CD4-positive, alpha-beta T cell treated with Interleukin-1 beta for 1 hour (primary cell): ENCODE measurements at places on chromosomes 7 and 10.

- DNase-seq: no peak
These were observed 26.2 kb downstream of the C10orf105 start for GRCh38 chr10:71693377-71693776.

DNA sequence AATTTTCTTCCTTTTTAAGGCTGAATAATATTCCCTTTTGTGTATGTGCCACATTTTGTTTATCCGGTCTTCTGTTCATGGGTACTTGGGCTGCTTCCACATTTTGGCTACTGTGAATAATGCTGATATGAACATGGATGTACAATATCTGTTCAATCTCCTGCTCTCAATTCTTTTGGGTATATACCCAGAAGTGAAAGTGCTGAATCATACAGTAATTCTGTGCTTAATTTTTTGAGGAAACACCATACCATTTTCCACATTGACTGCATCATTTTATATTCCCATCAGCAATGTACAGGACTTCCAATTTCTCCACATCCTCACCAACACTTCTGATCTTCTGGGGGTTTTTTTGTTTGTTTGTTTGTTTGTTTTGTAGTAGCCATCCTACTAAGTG is 135.0 kb upstream of the INHBA start:
- no peak for DNase-seq

DNA sequence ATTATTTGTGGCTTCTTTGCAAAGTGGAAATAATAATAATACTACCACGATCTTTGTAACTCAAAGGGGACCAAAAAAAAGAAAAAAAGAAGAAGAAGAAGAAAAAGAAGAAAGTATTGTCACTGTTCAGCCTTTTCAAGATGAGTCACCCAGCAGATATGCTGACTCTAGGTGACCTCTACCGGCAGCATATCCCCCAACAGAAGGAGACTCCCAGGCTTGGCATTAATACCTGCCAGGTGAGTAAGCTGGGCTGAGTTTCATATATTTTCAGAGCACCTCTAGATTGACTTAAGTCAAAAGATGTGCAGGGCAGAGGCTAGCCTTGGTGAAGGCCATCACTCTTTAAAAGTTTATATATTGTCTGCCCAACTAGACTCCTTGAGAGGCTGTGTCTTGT is 30.4 kb upstream of the GPR26 start:
- DNase-seq: no peak

DNA sequence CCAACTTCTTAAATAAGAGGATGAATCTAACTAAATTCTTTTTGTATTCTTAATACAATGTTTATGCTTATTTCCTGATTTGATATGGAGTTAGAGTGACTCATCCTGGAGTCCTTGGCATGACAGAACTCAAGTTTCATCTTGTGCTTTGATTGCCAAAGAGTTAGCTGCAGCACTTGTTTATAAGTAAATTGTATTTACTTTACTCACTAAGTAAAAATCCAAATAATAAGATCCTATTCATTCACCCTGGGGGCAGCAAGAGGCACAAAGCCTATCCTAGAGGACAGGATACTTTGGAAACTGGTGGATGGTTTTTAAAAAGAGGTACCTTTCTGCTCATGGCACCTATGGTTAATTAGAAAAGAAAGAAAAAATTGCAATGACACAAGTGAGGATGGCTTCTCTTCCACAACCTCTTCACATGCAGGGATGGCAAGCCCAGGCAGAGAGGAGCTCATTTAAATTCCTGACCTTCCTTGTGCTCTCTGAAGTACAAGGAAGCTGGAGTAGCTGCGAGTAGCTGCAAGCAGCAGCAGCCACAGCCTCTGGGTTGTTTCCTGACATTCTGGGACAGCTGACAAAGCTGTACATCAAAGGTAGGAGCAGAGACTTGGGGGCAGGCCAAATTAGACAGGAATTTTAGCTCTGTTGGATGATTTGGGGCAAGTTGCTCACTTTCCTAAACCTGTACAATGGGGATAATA is 28.5 kb upstream of the CROT start:
- DNase-seq: no peak

DNA sequence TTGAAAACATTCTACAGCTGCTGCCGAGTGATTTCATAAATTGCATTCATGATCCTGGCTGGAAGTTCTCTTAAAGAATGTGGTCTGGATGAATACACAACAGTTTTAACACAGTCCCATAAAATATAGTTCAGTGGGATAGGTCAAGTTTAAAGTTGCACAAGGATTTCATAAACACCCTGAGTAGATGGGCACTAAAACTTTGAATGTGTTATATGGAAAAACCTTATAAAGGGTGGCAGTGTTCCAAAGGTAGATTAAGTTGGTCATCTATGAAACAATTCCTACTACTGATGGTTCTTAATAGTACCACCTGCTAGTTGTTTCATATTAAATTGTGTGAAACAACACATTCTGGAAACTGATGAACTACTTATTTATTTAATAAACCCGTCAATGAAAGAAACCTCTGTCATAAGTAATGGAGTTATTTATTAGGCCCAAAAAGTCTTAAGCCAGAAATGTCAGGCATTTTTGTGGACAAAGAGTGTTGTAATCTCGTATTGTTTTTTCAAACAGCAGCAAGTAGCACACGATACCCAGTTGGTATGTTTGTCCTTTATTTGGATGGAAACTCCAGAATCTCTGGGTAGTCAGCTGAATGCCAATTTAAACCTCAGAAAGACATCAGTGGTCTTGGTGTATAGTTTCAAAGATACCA is 14.3 kb upstream of the RPA3 start:
- no peak for DNase-seq

DNA sequence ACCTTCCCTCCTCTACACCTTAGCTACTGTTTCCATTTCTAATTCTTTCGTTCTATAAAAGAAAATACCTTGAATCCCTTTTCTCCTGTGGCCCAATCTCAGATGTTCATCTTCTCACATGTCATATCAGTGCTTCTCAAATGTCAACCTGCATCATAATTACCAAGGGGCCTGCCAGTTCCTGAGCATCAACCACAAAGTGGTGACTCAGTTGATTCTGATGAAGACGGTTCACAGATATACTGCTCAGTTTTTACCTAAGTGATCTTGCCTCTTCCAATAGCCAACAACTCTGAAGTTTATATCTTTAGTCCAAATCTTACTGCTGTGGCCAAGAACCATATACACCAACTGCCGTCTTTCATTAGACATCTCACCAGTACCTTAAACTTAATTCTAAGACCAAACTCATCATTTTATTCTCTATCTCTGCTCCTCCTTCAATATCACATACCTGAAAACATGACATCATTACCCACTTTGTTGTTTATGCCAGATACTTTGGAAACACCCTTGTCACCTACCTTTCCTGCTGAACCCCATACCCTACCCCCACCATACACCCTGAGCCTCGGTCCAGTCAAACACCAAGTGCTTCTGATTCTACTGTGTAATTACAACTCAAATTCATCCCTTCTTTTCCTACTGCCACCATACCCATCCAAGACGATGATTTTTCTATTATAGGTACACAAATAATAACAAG is 115.5 kb downstream of the LMBR1 start:
- DNase-seq: no peak

DNA sequence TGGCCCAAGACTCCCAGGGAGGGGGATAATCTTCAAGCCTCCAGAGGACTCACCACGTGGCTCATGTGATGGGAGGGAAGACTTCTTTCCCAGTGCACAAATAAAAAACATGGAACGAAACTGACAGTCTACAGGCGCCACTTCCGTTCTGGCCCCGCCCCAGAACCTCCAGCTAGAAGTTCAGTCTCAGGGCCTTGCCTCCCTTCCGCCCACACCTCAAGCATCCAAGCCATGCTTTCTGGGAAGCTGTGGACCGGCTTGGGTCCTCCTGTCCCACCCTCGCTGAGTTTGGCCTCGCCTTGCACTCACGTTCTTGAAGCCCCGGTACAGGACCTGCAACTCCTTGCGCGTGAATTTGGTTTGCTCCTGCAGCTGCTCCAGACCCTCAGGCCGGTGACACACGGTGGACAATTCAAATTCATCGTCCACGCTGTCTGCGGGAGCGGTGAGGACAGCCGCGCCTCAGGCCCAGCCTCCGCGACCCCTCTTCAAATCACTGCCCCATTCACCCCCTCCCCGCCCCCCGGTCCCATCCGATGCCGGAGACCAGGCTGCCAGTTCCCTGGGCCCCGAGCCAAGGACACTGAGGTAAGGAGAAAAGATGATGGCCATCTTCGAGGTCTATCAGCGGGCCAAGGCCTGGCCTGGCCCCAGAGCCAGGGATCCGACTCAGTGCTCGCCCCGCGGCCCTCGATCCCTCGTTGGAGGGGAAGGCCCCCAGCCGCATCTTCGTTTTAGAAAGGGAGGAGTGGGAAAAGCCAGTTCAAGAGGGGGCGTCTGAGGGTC is 10.7 kb upstream of the OGA start:
- no peak for DNase-seq

GRCh38 chr7:136062625-136063325 is 85.6 kb upstream of the MTPN start:
- DNase-seq: no peak

GRCh38 chr7:158470336-158470735 is 117.3 kb downstream of the PTPRN2 start:
- DNase-seq: no peak

- no peak for DNase-seq
These were observed 27.5 kb downstream of the LAMB1 start for GRCh38 chr7:107975394-107976013.

- DNase-seq: no peak
These were observed 759.1 kb upstream of the IGFBP3 start for GRCh38 chr7:46680147-46680546.

DNA sequence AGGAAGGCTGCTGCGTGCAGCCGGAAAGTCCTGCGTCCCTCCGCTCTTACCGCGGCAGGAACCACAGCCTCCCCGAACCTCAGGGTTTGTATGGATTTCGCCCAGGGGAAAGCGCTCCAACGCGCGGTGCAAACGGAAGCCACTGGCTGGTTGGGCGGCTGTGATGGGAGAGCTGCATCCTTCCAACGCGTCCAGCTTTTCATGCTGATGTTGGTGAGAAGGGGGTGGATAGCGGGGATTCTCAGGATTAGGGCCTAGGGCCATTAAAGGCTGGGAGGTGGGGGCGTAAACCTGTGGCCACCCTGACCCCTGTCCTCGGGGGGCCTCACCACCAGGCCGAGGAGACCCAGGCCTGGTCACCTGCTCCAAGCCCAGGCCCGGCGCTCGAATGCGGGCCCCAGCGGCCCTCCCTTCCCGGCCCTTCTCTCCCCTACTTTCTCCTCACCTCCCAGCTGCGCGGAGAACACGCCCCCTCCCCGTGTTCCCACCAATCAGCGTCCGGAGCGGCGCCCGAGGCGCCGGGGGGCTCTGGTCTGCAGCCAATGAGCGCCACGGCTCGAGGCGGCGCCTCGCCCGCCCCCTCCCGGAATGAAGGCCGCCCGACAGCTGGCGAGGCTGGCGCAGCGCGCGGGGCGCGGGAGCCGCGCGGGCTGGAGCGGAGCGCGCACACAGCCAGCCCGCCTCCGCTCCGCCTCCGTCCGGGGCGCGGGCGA is 458 bp upstream of the NANOS1 start:
- peak; percentile 87 for DNase-seq

DNA sequence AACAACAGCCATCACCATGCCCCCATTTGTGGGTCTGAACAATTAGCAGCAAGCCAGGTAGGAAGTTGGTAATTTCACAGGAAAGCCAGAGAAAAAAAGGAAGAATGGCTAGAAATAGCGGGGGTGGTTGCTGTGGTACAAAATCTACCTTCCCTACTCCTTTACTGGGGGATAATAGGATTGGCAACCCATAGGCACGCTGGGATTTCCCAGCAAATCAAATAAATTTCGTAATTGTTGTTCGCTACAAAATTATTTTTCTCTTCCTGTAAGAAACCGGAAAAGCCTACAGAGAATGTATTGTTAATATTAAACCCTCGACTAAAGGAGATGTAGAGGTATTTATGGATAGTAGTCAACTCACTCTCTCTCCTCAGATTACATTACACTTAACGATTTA is 123.9 kb downstream of the DOCK4 start:
- no peak for DNase-seq

GRCh38 chr7:143346018-143346417 is 16.5 kb downstream of the FAM131B start:
- no peak for DNase-seq

DNA sequence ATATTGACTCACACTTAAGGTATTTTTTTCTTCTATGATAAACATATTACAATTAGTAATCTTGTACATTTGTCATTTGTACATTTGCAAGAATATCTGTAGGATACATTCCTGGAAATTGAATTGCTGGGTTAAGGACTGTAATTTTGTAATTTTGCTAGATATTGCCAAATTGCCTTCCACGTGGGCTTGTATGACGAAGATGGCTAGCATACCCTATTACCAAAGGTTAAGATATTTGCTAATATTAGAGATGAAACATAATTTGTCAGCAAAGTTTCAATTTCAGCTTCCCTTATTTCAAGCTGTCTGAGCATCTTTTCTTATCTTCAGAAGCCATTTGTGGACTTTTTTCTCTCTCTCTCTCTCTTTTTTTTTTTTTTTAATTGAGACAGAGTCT is 1.0 kb upstream of the LYZL2 start:
- no peak for DNase-seq

GRCh38 chr10:35237766-35238512 is 98.4 kb upstream of the CCNY start:
- no peak for DNase-seq

- no peak for DNase-seq
These were observed 4.4 kb downstream of the SCART1 start for GRCh38 chr10:133458021-133458709.

DNA sequence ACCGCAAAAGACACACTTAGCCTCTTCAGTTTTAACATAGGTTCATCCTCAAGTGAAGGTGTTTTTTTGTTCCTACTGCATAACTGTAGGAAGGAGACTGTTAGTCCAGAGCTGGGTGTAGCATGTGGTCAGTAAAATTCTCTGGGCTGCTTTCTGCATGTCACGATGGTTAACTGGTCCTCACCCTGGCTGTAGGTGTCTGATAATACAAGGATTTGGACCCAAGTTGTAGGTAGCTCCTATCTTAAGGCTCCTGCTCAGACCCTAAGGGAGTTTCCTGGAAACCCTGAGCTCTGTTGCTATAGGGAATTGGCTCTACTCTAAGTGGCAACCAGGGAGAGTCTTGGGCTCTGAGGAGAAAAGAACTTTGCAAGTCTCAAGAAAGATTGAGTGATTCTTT is 112.9 kb downstream of the SAMD9 start:
- no peak for DNase-seq
